Activated CD4-positive, alpha-beta T cell treated with anti-CD3 and anti-CD28 coated beads for 48 hours (primary cell): ENCODE measurements at places on chromosomes 3 and 15.
A peak's percentile ranks its signal among the peaks of the same experiment; 100 is the strongest.

DNA sequence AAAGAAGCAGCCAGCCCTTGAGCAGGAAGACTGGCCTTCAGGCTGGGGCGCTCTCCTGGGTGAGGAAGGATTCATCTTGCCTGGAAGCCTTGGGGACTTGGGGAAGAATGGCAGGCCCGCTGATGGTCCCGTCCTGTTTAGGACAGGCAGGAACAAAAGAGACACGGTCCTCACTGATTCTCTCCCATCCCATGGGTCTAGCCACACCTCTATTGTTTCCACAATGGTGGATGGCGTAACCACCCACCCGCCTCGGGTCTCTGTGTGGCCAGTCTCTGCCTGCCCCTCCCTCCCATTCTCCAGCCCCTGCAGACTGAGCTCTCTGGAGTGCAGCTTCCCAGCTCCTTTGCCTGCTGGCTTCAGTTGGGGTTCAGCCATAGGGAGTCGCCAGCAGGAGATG, 284.3 kb downstream of the UACA start:
- no peak for DNase-seq

- no peak for DNase-seq
These were observed 24.3 kb downstream of the LMCD1 start for GRCh38 chr3:8525893-8526292.

GRCh38 chr3:184227481-184227935, 1.9 kb upstream of the VWA5B2 start:
- DNase-seq: peak; percentile 65

DNA sequence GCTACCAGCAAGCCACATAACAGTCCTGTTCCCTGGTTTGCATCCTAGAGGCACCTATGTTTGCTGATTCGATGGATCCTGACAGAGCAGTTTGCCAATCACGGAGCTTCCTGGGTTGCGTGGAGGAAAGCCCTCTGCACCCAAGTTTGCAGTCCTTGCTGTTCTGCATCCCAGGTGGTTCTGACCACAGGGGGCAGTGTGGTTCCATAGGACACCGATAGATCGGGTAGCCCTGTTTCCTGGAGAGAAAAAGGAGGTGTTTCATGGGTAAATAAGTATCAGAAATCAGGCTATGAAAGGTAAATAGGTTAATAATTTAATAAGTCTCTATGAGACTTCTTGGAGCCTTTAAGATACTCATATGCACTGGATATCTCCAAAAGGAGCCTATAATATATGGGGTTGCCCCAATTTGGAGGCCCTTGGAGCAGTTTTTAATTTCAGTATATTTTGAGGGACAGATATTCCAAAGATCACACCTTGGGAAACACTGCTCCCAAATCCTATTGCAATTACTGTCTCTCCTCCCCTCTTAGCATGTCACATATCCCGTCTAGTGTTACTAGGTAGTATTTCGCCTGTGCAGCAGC, 194.6 kb upstream of the TPM1 start:
- DNase-seq: peak; percentile 77

- no peak for DNase-seq
These were observed 51.7 kb downstream of the OTOL1 start for GRCh38 chr3:161548301-161548700.

DNA sequence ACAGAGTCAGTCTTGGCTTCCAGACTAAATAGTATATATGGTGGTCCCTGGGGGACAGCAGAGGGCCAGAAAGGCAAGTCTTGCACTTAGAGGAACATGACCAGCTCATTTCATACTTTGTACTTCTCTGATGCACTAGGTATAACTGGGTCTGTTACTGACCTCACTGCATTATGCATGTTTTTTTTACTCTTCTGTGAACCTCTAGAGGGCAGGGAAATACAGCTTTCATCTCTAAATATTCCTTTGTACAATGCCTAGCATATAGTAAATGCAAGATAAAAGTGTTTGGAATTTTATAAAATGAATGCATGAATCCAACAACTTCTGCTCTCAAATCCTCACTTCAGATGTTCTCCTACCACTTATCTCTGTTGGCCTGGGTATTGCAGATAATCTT, 23.4 kb upstream of the ARL14 start:
- no peak for DNase-seq

DNA sequence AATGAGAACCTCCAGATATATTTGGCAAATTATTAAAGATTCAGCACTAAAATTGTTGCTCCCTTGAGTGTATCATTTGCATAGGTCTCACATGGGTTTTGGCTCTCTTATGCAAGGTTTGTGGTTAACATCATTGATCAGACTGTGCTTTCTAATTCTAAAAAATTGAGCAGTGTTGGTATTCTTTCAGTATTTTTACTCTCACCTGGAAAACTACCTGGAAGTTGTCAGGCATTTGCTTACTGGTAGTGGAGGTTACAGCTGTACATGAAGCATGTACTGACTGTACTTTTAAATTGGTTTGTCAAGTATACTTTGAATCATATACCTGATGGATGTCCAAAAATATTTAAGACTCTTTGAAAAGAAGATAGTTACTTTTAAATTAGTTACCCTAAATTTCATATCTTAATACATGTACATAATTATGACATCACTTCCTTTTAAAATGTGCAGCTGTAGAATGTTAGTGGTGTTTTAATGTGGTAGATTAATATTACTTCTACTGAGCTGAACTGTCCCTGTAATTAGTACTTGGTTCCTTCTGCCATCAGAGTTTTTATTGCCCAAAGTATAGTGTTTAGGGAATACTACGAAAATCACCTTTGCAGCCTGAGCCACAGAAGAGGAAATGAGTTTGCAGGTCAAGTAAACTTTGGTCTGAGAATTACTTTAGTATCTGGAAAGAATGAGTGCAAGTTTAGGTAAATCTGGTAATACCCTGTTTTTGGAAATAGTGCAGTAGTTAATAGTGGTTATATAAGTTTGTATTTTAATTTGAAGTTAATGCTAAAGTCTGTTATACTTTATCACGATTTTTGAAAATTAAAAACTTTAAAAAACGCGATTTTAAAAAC, 2.8 kb downstream of the CHD2 start:
- DNase-seq: no peak

DNA sequence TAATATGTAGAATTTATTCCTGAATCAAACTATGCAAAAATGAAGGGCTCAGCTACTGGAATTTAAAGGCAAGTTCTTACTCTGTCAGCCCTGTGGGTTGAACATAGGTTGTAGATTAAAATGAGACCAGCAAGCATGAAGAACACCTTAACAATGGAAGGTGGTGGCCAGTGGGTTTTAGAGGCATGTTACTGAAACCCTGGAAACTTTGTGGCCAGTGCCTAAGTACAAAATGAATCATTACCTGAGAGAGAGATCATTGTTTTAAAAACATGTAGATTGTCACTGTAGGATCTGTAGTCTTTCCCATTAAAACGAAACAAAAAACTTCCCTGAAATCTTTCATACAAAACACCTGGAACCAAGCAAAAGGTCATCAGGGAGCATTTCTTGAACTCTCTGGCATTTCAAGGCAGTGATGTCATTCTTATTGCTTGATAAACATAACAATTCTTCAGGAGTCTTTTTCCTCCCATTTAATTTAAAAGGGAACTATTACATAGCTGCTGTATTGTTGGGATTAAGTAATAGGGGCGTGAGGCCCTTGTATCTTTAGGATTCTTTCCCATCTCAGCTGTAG, 51.8 kb downstream of the TMEM108 start:
- DNase-seq: no peak

- no peak for DNase-seq
These were observed 43.7 kb downstream of the LRRC49 start for GRCh38 chr15:70936326-70936725.
